ENCODE measurements at places on chromosomes 13 and 19.

GRCh38 chr13:76976929-76977328 lies 15.0 kb upstream of the CLN5 start:
- DNase-seq: no peak

- no peak for DNase-seq
Measured at GRCh38 chr13:49985129-49985528, 11.7 kb upstream of the TRIM13 start.

- no peak for DNase-seq
Measured at GRCh38 chr13:38814331-38814730, 127.5 kb downstream of the FREM2 start.

DNA sequence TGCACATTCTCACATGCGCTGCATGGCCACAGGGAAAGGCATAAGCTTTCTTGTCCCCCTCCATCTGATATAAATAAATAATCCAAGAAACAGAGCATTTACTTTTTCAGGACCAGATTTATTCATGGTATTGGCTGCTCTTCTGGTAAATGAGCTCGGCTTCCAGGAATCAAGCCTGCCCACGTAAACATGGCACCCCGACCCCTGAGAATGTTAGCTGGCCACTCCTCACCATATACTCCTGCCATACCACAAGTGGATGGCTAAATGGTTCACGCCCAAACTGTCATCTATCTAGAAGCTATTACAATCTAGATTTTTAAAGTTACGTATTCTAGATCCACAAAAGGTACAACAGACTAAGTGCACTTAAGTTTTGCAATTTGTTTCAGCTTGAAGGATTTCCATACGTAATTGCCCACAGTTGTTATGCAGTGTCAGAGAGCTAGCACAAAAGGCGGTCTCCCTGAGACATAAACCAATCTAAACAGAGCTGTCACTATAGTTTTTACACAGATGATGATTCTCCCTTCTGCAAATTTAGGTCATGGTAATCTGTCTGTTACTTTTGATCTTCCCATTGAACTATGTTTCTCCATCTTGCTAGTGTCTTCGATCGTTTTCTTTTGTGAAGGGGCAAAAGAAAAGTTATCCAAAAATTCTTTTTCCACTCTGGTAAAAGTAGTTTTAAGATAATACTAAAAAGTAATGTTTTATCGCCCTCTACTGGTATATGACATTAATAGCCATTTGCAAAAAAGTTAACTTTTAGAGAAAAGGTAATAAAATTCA lies 16.2 kb upstream of the FOXO1 start:
- no peak for DNase-seq

DNA sequence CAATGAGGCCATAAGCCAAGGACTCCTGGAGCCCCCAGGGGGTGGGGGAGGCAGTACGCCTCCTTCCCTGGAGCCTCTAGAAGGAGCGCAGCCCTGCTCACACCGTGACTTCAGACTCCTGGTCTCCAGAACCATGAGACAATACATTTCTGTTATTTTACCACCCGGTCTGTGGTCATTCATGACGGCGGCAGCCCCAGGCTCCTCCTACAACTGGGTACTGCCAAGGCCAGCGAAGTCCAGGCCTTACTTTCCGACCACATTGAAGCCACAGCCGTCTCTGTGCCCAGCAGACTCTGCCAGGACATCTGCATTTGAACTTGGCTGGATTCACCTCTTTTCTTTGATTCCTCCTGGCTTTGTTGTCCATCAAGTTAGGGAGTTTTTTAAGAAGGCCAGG lies 10.5 kb downstream of the GNG7 start:
- no peak for DNase-seq

- no peak for DNase-seq
Measured at GRCh38 chr13:99374169-99374991, 67.2 kb upstream of the GPR183 start.

DNA sequence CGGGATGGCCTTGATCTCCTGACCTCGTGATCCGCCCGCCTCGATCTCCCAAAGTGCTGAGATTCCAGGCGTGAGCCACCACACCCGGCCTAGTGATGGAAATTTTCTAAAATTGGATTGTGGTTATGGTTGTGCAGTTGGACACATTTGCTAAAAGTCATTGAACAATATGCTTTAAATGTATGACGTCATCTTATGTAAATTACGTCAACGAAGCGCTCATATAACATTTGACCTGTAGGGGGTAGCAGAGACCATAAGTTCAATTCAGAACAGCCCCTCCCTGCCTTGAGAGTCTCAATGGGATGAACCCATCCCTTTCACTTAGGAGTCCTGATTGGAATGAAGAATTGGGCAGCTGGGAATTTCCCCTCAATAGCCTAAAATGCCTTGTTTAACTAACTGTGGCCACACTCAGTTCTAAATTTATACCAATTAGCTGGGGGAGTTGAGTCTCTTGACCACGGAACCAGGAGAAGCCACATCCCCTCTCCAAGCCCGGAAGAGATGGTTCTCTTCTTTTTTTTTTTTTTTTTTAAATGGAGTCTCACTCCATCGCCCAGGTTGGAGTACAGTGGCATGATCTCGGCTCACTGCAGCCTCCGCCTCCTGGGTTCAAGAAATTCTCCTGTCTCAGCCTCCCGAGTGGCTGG lies 15.2 kb upstream of the TLE6 start:
- no peak for DNase-seq

DNA sequence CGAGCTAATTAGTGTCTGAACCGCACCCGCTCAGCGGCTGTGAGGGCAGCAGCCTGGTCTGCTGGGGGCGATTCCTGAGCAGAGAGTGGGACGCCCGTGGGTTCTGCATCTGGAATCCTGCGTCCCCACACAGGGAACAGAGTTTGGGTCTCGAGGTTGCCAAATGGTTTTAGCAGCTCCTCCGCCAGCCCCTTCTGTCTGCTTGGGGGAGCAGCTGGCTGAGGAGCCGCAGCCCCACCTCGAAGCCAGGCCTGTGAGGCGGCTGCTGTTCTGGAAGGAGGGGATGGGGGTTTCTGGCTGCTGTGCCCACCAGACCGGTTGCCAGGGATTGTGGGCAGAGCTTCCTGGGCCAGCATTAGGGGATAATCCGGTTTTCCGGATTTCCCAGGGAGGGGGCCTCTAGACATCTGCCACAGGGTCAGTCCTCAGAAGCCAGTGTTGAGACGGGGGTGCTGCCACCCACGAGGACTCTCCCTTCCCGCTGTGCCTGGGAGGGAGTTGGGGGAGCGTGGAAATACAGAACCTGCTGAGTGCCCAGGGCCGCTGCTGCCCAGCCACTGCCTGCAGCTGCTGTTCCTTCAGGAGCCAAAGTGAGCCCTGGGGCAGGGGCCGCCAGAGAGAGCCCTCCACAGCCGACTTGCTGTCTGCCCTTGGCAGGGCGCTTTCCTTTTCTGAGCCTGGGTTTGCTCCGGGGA lies 2.0 kb downstream of the CDC34 start:
- no peak for DNase-seq

DNA sequence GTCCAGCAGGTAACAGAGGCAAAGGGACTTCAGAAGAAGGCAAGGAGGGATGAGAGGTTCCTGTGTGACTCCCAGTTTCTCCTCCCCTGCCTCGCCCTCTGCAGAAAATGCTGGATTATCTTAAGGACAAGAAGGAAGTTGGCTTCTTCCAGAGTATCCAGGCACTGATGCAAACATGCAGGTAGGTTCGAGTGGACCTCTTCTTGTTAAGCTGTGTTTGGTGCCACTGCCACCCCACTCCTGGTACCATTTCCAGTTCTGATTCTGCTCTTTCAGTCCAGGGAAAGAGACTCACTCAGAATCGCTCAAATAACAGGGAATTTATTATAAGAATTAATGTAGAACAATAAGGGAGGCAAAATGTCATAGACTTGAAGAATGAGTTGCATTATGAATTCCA lies 82.5 kb downstream of the MAP4K1 start:
- no peak for DNase-seq

DNA sequence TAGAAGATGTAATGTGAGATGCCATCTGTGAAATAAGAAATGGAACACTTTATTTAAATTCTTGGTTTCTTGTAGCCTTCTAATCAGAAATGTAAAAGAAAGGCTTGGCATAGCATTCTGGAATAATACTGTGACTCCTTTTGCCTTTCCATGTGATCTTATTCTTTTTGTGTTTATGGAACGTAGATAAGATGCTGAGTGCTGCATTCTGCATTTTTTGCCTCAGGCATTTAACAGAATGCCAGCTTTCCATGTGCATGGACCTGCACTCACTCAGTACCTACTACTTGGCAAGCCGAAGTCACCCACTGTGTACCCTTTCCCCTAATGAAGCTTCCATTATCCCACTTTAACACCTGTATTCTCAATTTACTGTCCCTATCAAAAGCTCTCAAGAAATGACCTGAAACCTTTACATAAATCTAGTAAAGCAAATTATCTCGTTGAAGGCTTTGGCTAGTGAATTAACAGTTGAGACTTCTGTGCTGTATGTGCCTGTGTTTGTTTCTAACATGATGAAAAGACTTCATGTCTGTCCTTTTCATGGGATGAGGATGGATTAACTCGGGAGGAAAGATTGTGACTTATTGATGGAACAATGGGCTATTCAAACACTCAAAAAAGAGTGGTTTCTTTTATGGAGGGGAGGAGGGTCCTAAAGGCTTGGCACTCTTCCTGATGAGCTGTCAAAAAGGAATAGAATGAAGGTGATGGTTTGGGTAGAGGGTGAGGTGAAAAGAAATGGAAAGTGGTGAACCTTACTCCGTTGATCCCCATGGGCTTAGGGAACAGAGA lies 44.7 kb upstream of the FRY start:
- no peak for DNase-seq

DNA sequence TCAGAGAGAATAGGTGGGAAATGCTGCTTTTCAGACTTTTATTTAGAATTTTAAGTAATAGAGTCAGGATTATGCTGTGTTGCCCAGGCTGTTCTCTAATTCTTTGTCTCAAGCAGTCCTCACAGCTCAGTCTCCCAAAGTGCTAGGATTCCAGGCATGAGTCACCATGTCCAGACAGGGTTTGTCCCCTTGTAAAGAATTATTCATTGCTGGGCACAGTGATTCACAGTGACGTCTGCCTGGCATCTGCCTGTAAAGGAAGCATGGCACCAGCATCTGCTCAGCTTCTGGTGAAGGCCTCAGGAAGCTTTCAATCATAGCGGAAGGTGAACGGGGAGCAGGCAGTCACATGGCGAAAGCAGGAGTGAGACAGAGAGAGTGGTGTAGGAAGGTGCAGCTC lies 17.7 kb downstream of the ZNF763 start:
- no peak for DNase-seq

- no peak for DNase-seq
Measured at GRCh38 chr19:56156768-56157167, 15.7 kb downstream of the ZNF444 start.

DNA sequence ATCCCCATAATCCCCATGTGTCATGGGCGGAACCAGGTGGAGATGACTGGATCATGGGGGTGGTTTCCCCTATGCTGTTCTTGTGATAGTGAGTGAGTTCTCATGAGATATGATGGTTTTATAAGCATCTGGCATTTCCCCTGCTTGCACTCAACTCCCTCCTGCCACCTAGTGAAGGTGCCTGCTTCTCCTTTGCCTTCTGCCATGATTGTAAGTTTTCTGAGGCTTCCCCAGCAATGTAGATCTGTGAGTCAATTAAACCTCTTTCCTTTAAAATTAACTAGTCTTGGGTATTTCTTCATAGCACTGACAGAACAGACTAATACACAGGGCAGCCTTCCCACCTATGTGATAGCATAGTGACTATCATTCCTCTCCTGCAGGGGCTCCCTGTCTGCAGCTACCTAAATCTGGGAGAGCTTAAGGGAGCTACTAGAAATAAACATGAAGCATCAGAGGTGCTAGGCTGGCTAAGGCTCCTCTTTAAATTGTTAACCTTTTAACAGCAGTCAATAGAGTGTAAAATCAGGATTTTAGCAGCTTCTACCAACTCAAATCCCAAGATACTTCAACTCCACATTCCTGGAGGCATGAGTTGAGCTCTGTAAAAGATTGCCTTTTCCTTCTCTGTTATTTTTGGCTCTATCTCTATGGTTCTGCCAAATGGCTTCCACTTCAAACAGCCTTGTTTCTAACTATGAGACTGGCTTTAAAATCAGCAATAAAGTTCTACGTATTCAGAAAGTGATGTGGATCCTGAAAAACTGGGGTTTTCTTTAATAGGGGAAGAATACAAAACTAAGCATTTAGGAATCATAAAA lies 112.3 kb downstream of the VWA8 start:
- no peak for DNase-seq

DNA sequence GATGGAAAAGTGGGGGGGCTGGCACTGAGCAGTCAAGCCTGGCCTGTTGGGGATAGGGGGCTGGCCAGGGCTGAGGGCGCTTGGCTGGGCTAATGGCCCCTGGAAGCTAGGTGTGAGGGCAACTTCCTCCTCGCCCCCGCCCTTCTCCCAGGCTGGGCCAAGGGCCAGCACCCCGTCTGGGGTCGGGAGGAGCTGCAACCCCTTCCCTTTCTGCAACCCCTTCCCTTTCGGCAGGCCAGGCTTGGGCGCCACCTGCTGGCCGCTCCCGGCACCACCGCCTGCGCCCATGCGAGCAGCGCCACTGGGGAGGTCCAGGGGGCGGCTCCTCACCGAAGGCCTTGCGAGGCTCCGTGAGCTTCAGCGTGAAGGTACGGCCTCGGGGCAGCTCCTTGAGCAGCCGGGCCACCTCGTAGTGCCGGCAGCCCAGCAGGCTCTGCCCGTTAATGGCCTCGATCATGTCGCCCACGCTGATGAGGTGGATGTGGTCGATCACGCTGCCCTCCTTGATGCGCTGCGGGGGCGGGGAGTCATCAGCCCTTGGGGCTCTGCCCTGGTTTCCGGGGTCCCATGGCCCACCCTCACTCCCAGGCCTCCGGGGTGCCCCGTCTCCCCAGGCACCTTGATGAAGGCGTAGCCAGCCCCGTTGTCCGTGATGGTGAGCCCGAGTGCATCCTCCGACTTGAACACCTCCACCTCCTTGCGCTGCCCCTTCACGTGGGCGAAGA lies 5.0 kb upstream of the PTGER1 start:
- DNase-seq: no peak

GRCh38 chr13:25253702-25254101 lies 33.6 kb downstream of the MTMR6 start:
- DNase-seq: no peak

- no peak for DNase-seq
Measured at GRCh38 chr19:570251-570686, 2.1 kb upstream of the BSG start.

- DNase-seq: no peak
Measured at GRCh38 chr13:34145061-34145460, 327.1 kb downstream of the RFC3 start.

DNA sequence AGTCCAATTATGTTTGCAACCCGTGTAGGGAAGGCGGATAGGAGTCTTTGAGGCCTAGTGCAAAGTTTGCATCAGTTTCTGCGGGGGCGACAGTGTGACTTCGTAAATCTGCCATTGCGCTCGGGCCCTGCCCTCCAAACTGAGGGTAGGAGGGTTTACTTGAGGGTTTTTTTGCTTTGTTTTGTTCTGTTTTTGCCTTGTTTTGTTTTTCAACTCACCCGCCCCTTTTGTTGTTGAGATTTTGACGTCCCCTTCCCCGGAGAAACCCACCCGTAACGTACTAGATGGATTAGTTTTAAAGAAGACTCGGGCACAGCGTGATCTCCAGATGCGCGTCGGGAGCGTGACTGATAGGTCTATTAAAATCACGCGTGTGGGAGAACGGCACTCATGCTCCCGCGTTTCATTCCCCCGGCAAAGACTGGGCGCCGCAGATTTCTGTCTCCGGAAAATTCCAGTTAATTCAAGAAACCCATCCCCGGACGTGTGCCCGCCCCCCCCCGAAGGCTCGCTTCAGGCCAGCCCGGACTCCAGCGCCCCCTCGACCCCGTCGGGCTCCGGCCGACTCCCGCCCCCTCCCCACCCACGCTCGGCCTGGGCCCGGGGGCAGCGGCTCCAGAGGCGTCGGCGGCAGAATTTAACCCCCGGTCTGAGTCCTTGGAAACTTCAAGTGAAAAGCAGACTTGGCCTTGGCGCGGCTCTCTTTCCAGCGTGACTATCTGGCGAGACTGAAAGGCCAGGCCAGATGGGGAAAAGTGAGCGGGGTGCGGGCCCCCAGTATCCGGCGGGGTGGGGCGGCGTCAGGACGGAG lies 5.0 kb downstream of the SOX1 start:
- DNase-seq: no peak

Data from retinal pigment epithelial cell (primary cell).